ENCODE measurements at places on chromosomes 4 and X. TPM values are rescaled to one million over a fixed set of nuclear protein-coding genes. Genes with fewer than 3 reads are reported as not detected.

DNA sequence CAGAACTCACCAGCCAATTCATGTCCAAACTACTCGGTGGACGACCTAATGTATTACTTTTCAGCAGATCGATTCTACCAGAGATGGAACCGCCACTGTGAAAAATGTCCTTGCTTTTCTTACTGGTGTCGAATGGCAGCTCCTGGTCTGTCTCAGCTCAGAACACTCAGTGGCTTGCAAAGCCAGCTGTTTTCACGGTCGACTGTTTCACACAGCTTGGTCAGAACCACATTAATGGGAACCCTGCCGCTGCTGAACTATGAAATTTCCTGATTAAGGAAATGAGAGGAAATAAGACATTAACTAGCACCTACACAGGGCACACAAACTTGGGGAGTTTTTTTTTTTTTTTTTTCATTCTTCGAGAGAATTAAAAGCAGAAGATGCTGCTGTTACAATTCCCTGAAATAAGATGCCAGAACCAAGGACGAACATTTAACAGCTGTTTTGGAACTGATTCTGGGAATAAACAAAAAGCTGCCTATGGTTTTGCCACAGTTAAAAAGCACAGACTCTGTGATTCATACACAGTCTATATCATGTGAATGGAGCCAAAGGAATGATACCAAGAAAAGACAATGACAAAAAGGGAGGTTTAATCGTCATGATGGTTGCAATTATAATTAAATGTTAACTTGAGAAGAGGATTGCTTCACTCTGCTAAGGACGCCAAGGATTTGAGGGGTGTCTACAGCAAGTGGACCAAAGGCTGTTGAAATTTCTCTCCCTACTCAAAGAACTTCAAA lies 31.3 kb downstream of the SUPT20HL2 start:
- ATAC-seq = no peak
- H3K4me1 ChIP-seq = no peaks in the 10 kb centered on the region
- peaks cover 14% of the 10 kb centered on the region for H3K27me3 ChIP-seq
- no peak overlapping the region for H3K4me3 ChIP-seq
- no peaks in the 10 kb centered on the region for H3K36me3 ChIP-seq

Gene CFAP99
- 0.11 TPM for total RNA-seq

- peaks cover 4% of the 10 kb centered on the region for H3K4me1 ChIP-seq
- ATAC-seq = no peak
- H3K27me3 ChIP-seq = peaks cover 46% of the 10 kb centered on the region
- peaks cover 6% of the 10 kb centered on the region for H3K36me3 ChIP-seq
Observed at GRCh38 chrX:83508526-83509253, 600 bp downstream of the POU3F4 start.

DNA sequence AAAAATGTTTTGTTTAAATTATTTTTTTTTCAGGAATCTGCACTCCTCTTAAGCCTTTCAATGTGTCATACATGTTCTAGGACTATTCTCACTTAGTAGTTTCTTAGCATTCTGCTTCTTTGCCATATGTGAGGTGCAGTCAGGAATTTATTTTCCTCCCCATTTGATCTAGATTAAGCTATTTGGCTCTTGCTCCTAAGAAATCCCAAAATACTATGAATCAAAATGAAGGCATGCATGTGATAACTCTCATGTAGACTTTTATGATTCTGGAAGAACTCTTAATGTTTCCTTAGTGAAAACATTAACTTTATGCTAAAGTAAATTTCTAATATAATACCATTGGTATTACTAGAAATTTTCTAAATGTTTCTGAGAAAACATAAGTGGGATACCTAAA lies 664.5 kb downstream of the RAPGEF2 start:
- H3K36me3 ChIP-seq = no peaks in the 10 kb centered on the region
- H3K4me1 ChIP-seq = no peaks in the 10 kb centered on the region
- ATAC-seq = no peak
- no peaks in the 10 kb centered on the region for H3K27me3 ChIP-seq

Gene GATA1
- total RNA-seq = not detected

DNA sequence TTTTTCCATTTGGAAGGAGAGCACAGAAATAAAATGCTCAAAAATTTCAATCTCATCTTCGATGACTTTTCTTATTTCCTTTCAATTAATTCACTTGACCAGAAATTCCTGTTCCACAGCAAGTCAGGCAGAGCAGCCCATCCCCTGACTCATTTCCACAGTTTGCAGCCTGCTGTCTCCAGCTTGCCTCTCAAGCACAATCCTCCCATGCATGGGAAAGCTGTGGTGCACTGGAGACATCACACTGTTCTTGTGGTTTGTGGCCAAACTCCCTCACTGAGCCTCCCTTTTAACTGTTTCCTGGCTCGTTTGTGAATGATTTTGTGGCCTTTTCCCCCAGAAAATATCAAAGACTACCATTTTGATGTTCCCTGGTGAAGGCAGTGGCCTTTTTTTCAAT lies 114.0 kb upstream of the ENPEP start:
- peaks cover 11% of the 10 kb centered on the region for H3K27me3 ChIP-seq
- no peak overlapping the region for H3K4me3 ChIP-seq
- H3K36me3 ChIP-seq = no peaks in the 10 kb centered on the region
- H3K27ac ChIP-seq = no peak overlapping the region
- no peak for ATAC-seq
- H3K4me1 ChIP-seq = no peaks in the 10 kb centered on the region

DNA sequence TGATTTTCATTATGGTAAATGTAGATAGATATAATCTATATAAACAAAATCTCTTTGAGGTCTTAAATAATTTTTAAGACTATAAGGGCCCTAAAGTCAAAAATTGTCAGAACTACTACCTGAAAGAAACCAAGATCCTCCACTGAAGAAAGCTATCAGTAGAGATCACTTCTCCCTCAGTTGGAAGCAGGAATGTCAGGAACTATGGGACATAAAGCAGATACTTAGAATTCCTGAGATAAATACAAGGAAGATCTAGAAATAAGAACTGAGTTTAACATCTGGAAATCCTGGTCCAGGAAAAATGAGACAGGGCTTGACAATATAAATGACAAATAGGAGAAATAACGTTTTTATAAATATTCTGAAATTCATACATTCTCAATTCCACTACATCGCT lies 97.2 kb downstream of the ADAMTS3 start:
- H3K4me3 ChIP-seq = no peak overlapping the region
- H3K4me1 ChIP-seq = no peaks in the 10 kb centered on the region
- H3K27ac ChIP-seq = no peak overlapping the region
- no peak for ATAC-seq

DNA sequence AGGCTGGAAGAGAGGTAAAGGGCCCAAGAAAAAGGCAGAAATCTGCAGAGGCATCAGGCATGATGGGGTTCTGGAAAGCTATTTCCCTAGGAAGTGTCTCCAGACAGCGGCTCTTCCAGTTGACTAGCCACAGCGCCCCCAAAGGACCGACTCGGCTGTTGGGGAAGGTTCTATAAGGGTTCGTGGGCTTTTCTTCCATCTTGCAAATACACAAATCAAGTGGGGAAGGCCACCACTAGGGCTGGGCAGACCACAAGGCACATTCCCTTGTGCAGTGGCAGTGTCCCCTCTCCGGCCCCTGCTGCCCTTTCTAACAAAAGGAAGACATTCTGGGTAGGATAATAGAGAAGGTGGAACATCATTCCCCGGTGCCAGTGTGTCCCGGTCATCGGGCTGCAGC lies 18.2 kb downstream of the BCOR start:
- no peaks in the 10 kb centered on the region for H3K27me3 ChIP-seq
- no peak overlapping the region for H3K27ac ChIP-seq
- ATAC-seq = no peak
- H3K36me3 ChIP-seq = peaks cover 59% of the 10 kb centered on the region
- peak overlapping the region; percentile 46 for H3K4me3 ChIP-seq

GRCh38 chrX:47222751-47223350 lies 4.4 kb downstream of the CDK16 start:
- no peak overlapping the region for H3K4me3 ChIP-seq
- H3K27me3 ChIP-seq = no peaks in the 10 kb centered on the region
- peaks cover 19% of the 10 kb centered on the region for H3K4me1 ChIP-seq
- no peak for ATAC-seq
- H3K27ac ChIP-seq = no peak overlapping the region

GRCh38 chrX:40406330-40406859 lies 174.4 kb upstream of the ATP6AP2 start:
- no peak overlapping the region for H3K27ac ChIP-seq
- H3K36me3 ChIP-seq = no peaks in the 10 kb centered on the region
- peak; percentile 45 for ATAC-seq
- no peak overlapping the region for H3K4me3 ChIP-seq
- no peaks in the 10 kb centered on the region for H3K4me1 ChIP-seq

DNA sequence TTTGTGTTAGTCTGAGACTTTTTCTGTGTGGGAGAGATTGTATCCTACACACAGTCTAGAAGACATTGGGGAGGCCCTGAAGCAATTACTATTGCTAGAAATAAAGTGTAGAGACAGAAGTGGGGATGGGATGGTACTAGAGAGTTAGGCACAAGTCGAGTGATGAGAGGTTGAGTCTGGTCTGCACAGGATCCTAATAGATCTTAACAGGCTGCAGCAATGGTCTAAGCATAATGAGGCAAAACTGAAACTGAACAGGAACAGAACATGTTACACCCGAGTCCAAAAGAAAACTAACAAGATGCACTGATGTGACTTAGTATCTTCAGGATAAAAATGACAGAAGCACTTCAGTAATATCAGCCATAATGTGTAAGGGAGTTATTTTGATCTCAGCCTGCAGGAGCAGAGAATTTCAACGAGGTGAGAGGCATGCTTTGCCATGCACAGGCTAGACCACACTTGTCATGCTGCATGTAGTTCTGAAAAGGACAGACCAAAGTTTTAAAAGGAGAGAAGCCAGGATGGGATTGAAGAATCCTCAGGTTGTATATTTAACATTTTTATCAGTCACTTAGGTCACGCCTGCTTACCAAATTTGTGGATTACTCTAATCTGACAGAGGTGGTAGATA lies 205.8 kb upstream of the BOD1L1 start:
- no peaks in the 10 kb centered on the region for H3K36me3 ChIP-seq
- H3K27ac ChIP-seq = no peak overlapping the region
- H3K4me3 ChIP-seq = no peak overlapping the region

DNA sequence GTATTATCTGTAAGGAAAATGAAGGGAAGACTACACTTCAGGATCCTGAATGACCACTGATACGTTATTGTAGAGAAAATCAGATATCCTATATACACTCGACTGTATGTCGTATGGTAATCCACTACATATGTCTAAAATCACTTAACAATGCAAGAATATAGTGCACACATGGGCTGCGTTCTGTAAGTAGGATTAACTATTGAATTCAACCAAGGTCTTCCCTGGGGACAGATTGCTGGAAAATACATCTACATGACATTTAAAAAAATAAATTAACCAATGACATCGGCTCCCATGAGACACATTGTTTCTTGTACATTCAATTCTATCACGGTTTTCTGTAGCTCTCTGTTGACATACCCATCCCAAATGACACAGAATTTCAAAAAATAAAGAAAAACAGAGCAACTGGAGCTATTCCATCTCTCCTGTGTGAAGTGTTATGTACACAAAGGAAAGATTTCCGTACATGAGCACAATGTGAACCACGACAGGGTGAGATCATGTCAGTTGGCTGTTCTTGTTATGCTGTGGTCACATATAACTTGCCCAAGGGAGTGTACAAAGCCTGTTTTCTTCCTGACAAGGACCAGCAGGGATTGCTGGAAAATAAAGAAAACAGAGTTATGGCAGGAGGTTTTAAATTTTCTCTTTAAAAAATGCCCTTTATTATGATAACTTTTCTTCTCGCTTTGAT lies 6.1 kb downstream of the ENOX2 start:
- no peaks in the 10 kb centered on the region for H3K4me1 ChIP-seq
- ATAC-seq = no peak

- ATAC-seq = no peak
- peaks cover 23% of the 10 kb centered on the region for H3K36me3 ChIP-seq
- no peaks in the 10 kb centered on the region for H3K27me3 ChIP-seq
- peak overlapping the region; percentile 9 for H3K4me3 ChIP-seq
- H3K4me1 ChIP-seq = peaks cover 47% of the 10 kb centered on the region
Observed at GRCh38 chr4:102620697-102621497, 119.7 kb downstream of the NFKB1 start.

DNA sequence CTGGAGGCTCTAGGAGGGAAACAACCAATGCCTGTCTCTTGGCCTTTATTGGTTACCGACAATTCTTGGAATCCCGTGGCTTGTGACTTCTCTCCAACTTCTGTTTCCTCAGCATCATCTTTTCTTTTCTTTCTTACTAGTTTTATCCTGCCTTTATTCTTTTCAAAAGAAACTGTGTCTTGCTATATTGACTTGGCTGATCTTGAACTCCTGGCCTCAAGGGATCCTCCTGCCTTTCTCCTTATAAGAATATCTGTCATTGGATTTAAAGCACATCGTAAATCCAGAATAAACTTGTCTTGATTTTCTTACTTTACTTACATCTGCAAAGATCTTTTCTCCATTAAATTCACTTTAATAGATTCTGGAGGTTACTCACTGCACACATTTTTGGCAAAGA lies 49.9 kb upstream of the UGT2B10 start:
- H3K27me3 ChIP-seq = no peaks in the 10 kb centered on the region
- no peaks in the 10 kb centered on the region for H3K36me3 ChIP-seq
- ATAC-seq = no peak
- no peak overlapping the region for H3K27ac ChIP-seq
- H3K4me3 ChIP-seq = no peak overlapping the region
- H3K4me1 ChIP-seq = no peaks in the 10 kb centered on the region

DNA sequence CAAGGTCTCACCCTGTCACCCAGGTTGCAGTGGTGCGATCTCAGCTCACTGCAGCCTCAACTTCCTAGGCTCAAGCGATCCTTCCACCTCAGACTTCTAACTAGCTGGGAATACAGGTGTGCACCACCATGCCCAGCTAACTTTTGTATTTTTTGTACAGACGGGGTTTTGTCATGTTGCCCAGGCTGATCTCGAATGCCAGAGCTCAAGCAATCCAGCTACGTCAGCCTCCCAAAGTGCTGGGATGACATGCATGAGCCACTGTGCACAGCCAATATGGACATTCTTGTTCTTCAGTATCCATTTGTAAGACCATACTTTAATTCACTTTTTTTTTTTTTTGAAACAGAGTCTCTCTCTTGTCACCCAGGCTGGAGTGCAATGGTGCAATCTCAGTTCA lies 3.5 kb upstream of the CCNI start:
- no peaks in the 10 kb centered on the region for H3K27me3 ChIP-seq
- no peak for ATAC-seq
- no peaks in the 10 kb centered on the region for H3K36me3 ChIP-seq
- H3K27ac ChIP-seq = no peak overlapping the region
- peaks cover 29% of the 10 kb centered on the region for H3K4me1 ChIP-seq

DNA sequence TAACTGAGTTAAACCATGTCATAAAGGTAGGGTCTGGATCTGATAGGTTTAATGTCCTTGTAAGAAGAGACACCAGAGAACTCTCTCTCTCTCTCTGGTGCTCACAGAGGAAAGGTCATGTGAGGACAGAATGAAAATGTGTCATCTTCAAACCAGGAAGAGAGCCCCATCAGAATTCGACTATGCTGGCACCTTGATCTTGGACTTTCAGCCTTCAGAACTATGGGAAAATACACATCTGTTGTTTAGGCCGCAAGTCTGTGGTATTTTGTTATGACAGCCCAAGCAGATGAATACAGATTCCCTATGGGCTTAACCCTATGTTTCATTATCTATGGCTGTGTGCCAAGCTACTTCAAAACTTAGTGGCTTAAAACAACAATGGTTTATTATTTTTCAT lies 105.5 kb upstream of the DDIT4L start:
- H3K4me1 ChIP-seq = no peaks in the 10 kb centered on the region
- no peaks in the 10 kb centered on the region for H3K36me3 ChIP-seq
- no peak overlapping the region for H3K27ac ChIP-seq
- peaks cover 3% of the 10 kb centered on the region for H3K27me3 ChIP-seq
- peak; percentile 43 for ATAC-seq

- peaks cover 8% of the 10 kb centered on the region for H3K27me3 ChIP-seq
- H3K4me3 ChIP-seq = no peak overlapping the region
- H3K27ac ChIP-seq = no peak overlapping the region
- no peaks in the 10 kb centered on the region for H3K36me3 ChIP-seq
Observed at GRCh38 chr4:15145709-15146108, 143.4 kb downstream of the CPEB2 start.

Measured in activated T-helper 17 cell treated with anti-CD3 and anti-CD28 coated beads, Interleukin-2, amount 50 U/mL, for 72 hours (primary cell).